ENCODE measurements at places on chromosomes 3 and 15.

DNA sequence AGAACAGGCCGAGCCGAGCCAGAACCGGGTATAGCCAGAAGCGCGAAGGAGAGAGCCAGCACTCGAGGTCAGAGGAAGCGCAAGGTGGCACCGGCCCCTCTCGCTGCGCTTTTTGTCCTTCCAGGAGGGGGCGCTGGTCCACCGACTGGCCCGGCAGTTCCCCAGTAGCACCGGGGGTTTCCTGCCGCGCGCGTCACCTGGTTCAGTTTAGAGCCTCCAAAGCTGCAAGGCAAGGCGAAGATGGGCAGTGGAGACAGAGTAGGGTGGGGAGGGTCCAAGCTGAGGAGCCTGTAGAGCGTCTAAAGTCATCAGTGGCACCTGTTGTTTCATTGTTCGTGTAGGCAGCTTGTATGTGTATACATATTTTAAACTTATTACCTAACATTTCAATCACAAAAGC is 7.6 kb upstream of the NR2E3 start:
- no peak for DNase-seq

GRCh38 chr3:123080864-123081562 is 14.2 kb downstream of the PDIA5 start:
- no peak for DNase-seq

DNA sequence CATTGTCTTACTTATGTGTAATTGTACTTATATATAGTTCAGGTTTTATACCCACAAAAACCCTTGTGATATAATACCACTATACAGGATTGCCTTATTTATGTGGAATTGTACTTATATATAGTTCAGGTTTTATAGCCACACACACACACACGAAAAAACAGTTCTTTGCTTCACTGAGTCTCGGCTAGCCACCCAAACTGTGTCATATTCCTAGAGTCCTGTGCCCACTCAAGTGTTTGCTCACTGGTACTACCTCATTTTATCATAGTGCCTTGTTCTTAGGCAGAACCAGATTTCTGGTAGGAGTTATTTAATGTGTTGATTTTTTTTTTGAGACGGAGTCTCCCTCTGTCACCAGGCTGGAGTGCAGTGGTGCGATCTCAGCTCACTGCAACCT is 12.5 kb downstream of the RASA2 start:
- DNase-seq = no peak

GRCh38 chr3:176354843-176355242 is 842.4 kb downstream of the TBL1XR1 start:
- DNase-seq = no peak

- no peak for DNase-seq
These were observed 77.7 kb upstream of the ACAN start for GRCh38 chr15:88725305-88726210.

- DNase-seq = no peak
These were observed 40.3 kb upstream of the ZPLD1 start for GRCh38 chr3:102394517-102394916.

GRCh38 chr15:97909291-97909891 is 51.1 kb upstream of the ARRDC4 start:
- peak; percentile 60 for DNase-seq

- no peak for DNase-seq
These were observed 110.8 kb upstream of the RAD18 start for GRCh38 chr3:9074079-9074478.

GRCh38 chr3:38590521-38590920 is 59.0 kb downstream of the SCN5A start:
- no peak for DNase-seq

- no peak for DNase-seq
These were observed 342 bp downstream of the TGM5 start for GRCh38 chr15:43266386-43266785.

DNA sequence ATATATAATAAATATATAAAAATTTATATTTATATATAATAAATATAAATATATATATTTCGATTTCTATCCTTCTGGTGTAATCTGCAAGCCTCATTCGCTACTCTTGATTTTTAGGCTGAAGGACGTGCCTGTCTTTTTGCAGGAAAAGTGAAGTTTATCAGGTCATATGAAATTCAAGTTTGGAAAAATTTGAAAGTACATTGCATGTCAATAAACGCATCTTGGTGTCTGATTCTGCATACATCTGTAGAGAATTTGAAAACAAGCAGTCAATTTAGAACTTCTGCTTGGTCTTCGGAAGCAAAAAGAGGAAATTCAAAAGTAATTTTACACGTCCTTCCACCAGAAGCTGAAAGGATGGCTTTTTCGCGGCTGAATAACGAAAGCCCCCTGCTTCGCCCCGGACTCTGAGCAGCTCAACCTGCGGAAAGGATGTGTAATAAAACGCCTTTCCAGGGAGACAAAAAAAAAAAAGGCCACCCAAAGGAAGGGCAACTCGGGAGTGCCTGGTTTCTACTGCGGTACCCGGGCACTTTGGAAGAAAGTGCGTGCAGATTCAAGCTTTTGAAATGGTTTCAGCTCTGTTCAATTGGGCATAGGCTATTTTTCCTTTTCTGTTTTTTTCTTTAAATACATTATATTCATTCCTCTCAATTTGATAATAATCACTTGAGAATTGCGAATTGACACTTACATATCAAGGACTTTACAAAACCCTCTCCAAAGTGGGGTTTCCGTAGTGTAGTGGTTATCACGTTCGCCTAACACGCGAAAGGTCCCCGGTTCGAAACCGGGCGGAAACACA is 1.5 kb upstream of the MYNN start:
- DNase-seq = peak; percentile 54

GRCh38 chr15:24848050-24848449 is 106.7 kb upstream of the SNRPN start:
- no peak for DNase-seq

- DNase-seq = no peak
These were observed 17.9 kb upstream of the GRIP2 start for GRCh38 chr3:14558029-14558428.

DNA sequence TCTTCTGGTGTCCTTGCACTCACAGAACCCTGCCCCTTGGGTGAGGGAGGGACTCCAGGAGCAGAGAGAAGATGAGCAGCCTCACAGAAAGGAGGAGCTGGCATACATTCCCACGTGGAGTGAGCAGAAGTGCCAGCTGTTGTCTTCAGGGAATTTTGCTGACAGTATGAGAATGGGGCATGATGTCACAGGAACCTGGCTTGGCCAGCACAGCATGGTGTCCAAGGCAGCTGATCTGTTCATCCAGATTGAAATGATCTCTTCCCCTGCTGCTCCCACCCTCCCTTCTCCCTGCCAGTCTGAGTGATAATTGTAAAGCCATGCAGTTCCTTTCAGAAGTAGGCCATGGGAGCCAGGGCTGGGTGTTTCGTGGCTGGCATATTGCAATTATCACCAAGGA is 53.3 kb downstream of the GJD2 start:
- no peak for DNase-seq

DNA sequence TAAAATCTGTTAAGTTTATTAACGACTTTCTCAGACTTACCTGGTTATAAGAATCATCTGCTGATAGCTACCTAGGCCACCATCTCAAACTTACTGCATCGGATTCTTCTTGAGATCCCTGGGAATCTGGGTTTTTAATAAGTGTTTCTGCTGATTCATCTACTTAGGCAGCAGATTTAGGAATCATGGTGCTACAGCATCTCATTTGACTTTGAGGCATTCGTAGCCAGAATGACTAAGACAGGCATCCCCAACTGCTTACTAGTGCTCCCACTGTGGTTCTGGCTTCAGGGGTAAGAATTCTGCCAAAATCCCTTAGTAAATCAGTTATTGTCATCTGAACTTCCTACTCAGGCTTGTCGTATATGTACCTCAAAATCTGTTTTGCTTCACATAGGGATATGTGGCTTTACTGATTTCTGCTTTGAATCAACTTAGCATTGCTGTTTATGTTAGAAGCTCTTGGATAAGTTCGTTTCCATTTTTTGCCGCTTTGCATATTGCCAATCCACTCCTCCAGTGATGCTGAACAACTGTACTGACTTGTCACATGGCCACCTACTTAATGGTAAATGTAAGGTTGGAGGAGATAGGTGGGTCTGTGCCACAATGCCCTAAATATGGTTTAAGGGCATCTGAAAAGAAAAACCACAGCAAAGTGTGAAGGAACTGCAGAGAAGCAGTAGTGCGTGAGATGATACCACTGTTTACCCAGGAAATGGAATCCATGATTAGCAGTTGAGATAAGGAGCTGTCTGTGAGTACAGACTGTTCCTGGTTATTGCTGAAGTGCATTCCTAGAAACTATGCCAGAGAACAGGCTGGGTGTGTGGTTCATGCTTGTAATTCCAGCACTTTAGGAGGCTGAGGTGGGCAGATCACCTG is 60.3 kb downstream of the MAP6D1 start:
- DNase-seq = no peak

- DNase-seq = no peak
These were observed 171.5 kb upstream of the NANOGP8 start for GRCh38 chr15:35256551-35256950.

GRCh38 chr15:52503788-52504496 is 24.7 kb downstream of the MYO5A start:
- no peak for DNase-seq

GRCh38 chr15:66659384-66659783 is 42.7 kb upstream of the SMAD6 start:
- no peak for DNase-seq

- no peak for DNase-seq
These were observed 871.2 kb upstream of the NR2F2 start for GRCh38 chr15:95459273-95459672.

DNA sequence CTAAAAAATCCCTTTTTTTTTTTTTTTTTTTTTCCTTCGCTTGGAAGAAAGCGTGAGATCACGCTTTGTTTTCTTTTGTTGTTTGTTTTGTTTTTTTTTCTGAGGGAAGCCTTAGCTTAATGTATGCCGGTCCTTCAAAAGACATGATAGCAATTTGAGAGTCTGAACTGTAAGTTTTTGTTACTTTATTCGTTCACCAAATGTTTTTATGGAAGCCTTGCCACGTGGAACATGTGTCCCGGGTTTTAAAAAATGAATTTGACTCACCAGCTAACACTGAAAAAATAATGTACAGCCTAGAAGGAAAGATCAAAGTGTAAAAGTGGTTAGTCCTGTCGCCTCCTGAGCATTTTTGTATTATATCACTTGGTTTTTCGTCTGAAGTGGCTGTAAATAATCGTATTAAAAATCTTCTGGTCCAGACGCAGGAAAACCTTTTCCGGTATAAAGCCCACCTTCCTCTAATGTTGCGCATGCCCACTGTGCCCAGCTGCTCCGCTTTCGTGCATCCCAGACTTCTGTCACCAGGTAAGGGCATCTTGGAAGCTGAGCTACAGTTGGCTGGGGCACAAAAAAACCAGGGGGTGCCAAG is 795 bp upstream of the MYNN start:
- DNase-seq = no peak

GRCh38 chr3:53259427-53260259 is 3.8 kb upstream of the TKT start:
- DNase-seq = no peak

GRCh38 chr3:17302774-17303173 is 418.0 kb downstream of the PLCL2 start:
- DNase-seq = no peak

- DNase-seq = no peak
These were observed 125.3 kb upstream of the BNIP2 start for GRCh38 chr15:59814409-59814808.

- no peak for DNase-seq
These were observed 273.3 kb downstream of the NSUN3 start for GRCh38 chr3:94336046-94336753.

- no peak for DNase-seq
These were observed 326.5 kb downstream of the CGGBP1 start for GRCh38 chr3:87732294-87732693.

DNA sequence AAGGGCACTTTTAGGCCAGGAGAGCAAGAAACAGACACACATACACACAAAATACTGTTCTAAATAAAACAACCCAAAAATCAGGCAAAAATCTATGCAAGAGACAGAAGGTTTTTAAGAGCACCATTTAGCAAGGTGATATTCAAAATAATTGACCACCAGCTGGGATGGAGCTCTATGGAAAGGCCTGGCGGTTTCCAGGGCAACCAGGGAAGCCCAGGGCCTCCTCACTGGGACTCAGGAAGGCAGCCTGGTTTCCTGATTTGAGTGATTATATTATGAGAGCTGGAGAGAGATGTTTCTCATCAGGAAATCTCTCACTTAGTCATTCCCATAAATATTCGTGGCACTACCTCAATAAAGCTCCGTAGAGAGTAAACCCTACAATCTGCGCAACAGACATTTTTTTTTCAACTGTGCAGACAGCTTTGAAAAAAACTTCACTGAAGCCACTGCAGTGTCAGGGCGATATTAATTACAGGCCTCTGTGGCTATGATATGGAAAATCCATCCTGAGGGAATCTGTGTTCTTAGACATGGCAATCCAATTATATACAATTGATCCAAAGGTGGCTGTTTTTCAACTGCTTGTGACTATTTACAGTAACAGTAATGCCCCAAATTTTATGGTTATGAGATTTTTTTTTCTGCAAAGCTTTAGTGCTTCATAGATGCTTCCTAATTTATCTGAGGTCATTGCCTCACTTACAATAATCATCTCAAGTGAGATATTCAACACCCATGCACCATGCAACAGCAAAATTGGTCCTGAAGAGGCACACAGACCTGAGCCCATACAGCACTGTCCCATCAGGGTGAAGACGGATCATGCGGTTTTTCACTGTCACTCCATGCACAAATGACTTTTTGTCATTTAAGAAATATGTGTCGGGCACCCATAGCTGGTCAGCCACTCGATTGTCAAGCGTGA is 152.1 kb downstream of the GABRB3 start:
- no peak for DNase-seq

DNA sequence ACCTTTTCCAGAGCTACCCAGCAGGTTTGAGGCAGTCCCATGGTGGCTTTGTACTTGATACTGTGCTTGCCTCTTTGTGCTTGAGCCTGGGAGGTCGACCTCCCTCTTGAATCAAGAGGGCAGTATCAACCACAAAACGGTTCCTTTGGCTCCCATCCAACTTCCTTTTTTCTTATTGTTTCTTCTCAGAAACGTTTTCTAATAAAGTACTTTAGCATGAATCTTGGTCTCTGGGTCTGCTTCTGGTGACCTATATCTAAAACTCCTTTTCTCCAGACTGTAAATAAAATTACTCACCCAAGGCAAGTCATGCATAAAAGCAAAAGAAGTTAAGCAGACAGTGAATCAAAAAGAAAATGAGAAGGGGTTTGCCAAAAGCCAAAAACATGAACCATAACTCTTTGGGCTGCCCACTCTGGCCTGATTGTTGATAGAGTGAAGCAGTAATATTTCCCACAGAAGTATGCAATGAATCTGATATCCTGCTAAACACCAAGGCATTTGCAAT is 112.2 kb upstream of the SLC4A7 start:
- no peak for DNase-seq
